ENCODE measurements at places on chromosomes 3 and 15. TPM values are rescaled to one million over a fixed set of nuclear protein-coding genes. Genes with fewer than 3 reads are reported as not detected.

The CFAP100 gene
- total RNA-seq, result not detected

The TMCO5A gene
- not detected for total RNA-seq

The SMCO1 gene
- total RNA-seq, result 0.28 TPM

The MAGEL2 gene
- under 0.01 TPM for total RNA-seq

The CRYGS gene
- total RNA-seq, result 0.77 TPM

The MYL3 gene
- total RNA-seq, result not detected

The ONECUT1 gene
- total RNA-seq, result not detected

The SIAH2 gene
- 26.3 TPM for total RNA-seq

The FOXB1 gene
- not detected for total RNA-seq

The ATP1B3 gene
- total RNA-seq, result 92.4 TPM

The TRPM1 gene
- not detected for total RNA-seq

The P4HTM gene
- total RNA-seq, result 45.7 TPM

The GOLGA8S gene
- not detected for total RNA-seq

The UCN2 gene
- total RNA-seq, result 0.85 TPM

The ENTPD3 gene
- total RNA-seq, result 0.28 TPM

The EFL1 gene
- total RNA-seq, result 38.6 TPM
